ENCODE measurements at places on chromosomes 11 and 22. TPM values are rescaled to one million over a fixed set of nuclear protein-coding genes. Genes with fewer than 3 reads are reported as not detected.

The TRAF6 gene
- 20.4 TPM for total RNA-seq

DNA sequence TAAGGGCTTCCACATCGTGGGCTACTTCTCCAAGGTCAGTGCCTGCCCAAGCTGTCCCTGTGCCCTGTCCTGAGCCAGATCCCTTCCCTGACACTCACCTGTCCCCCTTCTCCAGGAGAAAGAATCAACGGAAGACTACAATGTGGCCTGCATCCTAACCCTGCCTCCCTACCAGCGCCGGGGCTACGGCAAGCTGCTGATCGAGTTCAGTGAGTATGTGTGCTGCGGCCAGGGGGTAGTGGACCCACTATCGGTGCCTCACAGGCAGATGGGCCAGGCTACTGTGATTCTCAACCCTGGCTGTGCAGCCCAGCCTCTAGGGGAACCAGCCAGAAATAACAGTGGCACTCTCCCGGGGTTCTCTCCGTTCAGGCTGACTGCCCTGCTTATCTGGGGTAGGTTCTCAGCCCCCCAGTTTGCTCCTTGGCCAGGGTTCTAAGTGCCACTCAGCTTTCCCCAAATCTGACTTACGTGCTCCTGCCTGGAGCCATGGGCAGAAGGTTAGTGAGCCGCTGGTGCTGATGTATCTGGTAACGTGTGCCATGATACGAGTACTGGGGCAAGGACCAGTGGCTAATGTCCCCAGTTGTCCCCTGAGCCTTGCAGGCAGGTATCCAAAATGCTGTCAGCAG is 3.7 kb downstream of the RNASEH2C start:
- peak overlapping the region; percentile 48 for H3K27ac ChIP-seq
- H3K4me3 ChIP-seq: peak overlapping the region; percentile 61
- H3K4me1 ChIP-seq: peaks cover 6% of the 10 kb centered on the region
- peaks cover 19% of the 10 kb centered on the region for H3K27me3 ChIP-seq
- no peak for DNase-seq
- peaks cover 35% of the 10 kb centered on the region for H3K36me3 ChIP-seq

- no peaks in the 10 kb centered on the region for H3K36me3 ChIP-seq
- no peak overlapping the region for H3K4me3 ChIP-seq
- peaks cover 22% of the 10 kb centered on the region for H3K4me1 ChIP-seq
- H3K27me3 ChIP-seq: peaks cover 1% of the 10 kb centered on the region
Measured at GRCh38 chr11:119624102-119624615, 104.8 kb downstream of the NECTIN1 start.

DNA sequence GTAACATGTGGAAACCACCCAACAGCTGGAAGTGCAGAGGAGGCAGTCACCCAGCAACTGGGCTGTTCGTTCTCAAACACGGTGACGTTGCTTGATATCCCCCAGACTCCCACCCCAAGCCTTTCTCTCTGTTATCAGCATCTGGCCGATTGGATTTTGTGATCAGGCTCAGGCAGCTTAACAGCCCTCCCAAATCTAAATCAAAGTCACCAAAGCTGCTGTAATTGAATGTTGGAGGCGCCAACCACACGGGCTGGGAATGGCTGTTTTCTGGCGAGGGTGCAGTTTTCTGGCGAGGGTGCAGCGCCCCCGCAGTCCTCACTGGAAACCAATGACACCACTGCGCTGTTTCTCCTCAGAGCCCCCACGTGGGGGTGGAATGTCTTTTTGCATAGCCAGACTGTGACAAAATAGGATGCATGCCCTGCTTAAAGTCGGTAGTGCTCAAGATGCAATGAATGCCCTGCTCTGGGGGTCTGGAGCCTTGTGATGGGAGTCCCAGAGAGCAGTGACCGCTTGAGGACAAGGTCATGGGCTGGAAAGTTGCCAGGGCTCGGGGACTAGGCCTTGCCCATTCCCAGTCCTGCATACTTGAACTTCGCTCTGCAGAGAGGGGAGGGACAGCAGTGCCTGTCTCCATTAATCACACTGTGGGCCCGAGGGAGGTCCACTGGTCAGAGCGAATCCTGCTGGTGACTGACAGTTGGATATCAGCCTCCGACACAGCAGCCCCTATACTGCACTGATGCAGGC is 105.3 kb downstream of the MORC2 start:
- H3K4me3 ChIP-seq: no peak overlapping the region
- H3K27ac ChIP-seq: no peak overlapping the region
- H3K36me3 ChIP-seq: no peaks in the 10 kb centered on the region
- no peak for DNase-seq

The MADD gene
- 61.2 TPM for total RNA-seq

GRCh38 chr11:69915501-69916250 is 96.5 kb upstream of the FGF3 start:
- H3K36me3 ChIP-seq: no peaks in the 10 kb centered on the region
- peak; percentile 92 for DNase-seq
- H3K4me3 ChIP-seq: no peak overlapping the region
- H3K27me3 ChIP-seq: peaks cover 9% of the 10 kb centered on the region
- no peak overlapping the region for H3K27ac ChIP-seq

The IL18 gene
- total RNA-seq: 0.90 TPM

The WNT7B gene
- not detected for total RNA-seq

DNA sequence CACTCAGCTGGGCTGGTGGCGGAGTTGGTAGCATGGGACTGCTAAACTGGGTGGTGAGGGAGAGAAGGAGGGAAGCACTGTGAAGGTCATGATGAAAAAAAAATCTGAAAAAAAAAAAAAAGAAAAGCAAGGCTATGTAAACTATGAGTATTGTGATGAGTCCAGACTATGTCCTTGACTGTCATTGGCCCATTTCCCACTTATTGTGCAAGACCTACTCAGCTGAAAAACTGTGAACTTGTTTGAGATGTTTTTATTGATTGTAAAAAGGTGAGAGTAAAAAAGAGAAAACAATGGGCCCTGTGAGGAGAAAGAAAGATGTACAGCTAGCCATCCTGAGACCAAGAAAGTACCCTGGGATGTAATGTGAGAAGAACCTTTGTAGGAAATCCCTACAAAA is 798.4 kb upstream of the TENM4 start:
- H3K4me3 ChIP-seq: no peak overlapping the region
- no peaks in the 10 kb centered on the region for H3K36me3 ChIP-seq
- no peak for DNase-seq
- H3K27me3 ChIP-seq: no peaks in the 10 kb centered on the region

The B4GAT1 gene
- 21.4 TPM for total RNA-seq

The LIF gene
- 0.23 TPM for total RNA-seq

DNA sequence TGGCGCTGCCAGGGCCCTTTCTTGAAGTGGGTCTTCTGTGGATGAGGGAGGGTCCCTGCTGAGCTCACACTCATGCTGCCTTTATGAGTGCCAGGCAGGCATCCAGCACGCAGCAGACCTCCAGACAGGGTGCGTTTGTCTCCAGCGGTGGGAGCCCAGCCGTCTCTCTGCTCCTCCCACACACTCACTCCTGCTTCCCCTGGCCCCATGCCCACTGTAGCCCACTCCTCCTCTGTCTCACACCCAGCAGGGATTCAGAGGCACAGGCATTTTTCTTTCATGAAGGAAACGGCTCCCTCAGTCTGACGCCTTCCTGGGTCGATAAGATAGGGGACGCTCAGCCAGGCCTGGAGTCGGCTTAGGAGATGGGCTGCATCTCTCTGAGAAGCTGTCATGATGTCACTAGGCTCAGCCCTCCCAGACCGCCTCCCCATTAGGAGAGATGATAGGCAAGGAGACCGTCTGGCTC is 183.9 kb upstream of the NCAM1 start:
- H3K36me3 ChIP-seq: peaks cover 3% of the 10 kb centered on the region
- H3K27me3 ChIP-seq: peaks cover 5% of the 10 kb centered on the region
- H3K4me3 ChIP-seq: no peak overlapping the region
- H3K27ac ChIP-seq: no peak overlapping the region

- H3K27me3 ChIP-seq: peaks cover 10% of the 10 kb centered on the region
- no peak for DNase-seq
- H3K4me1 ChIP-seq: peaks cover 5% of the 10 kb centered on the region
- no peak overlapping the region for H3K4me3 ChIP-seq
Measured at GRCh38 chr22:41237036-41237706, 3.6 kb downstream of the CHADL start.

DNA sequence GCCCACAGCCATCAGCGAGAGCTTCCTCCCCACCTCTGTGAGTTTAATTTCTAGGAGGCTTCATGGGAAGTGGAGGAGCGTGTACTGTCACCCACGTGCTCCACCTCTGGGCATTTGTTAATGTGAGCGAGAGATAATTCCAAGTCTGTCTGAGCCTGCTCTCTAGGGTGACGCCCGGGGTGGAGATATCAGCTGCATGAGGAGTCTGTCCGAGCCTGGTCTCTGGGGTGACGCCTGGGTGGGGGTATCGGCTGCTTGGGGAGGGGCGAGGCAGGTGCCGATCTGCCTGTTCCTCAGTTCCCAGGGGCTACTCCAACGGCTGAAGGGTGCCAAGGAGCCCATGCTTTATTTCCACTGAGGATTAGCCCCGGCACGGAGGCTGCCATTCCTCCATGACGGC is 735.0 kb downstream of the BRD1 start:
- no peaks in the 10 kb centered on the region for H3K4me1 ChIP-seq
- no peaks in the 10 kb centered on the region for H3K36me3 ChIP-seq
- no peak overlapping the region for H3K4me3 ChIP-seq
- H3K27me3 ChIP-seq: peaks cover 5% of the 10 kb centered on the region

The MS4A6E gene
- total RNA-seq: not detected

DNA sequence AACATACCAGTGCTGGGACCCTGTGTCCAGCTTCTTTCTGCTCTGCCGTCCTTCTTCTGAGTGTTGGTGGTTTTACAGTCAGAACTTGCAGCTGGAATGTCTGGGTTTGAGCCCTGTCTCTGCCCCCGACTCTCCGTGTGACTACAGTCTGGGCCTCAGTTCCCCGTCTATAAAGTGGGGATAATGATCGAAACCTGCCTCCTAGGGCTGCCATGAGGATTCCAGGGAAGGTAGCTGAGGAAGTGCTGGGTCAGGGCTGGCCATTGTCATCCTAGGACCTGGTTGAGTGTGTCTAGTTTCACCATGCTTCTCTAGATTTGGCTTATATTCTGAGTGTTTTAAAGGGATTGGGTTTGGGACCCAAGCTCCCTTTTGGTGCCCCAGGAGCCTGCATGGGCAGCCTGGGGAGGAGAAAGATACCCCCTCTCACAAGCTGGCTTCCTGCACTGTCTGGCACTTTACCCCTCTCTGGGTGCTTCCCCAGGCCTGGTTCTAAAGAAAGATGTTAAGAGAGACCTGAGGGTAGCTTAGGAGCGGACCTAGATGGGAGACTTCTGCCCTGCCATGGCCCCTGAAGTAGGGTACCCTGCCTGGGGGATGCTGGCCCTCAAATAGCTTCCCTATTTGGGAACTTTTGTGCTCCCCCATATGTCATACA is 49.9 kb downstream of the TSPAN18 start:
- H3K27me3 ChIP-seq: peaks cover 9% of the 10 kb centered on the region
- peaks cover 88% of the 10 kb centered on the region for H3K4me1 ChIP-seq
- no peak overlapping the region for H3K4me3 ChIP-seq

- H3K4me3 ChIP-seq: no peak overlapping the region
- H3K27ac ChIP-seq: no peak overlapping the region
- DNase-seq: no peak
- H3K27me3 ChIP-seq: peaks cover 1% of the 10 kb centered on the region
- no peaks in the 10 kb centered on the region for H3K36me3 ChIP-seq
- no peaks in the 10 kb centered on the region for H3K4me1 ChIP-seq
Measured at GRCh38 chr11:114270531-114271270, 25.5 kb upstream of the NNMT start.

The DLG2 gene
- 5.1 TPM for total RNA-seq

- no peaks in the 10 kb centered on the region for H3K36me3 ChIP-seq
- no peak overlapping the region for H3K27ac ChIP-seq
- H3K4me3 ChIP-seq: no peak overlapping the region
- no peaks in the 10 kb centered on the region for H3K4me1 ChIP-seq
- H3K27me3 ChIP-seq: no peaks in the 10 kb centered on the region
- DNase-seq: no peak
Measured at GRCh38 chr11:58592760-58593472, 14.1 kb downstream of the ZFP91 start.

The BAIAP2L2 gene
- total RNA-seq: 0.77 TPM

The MRPL49 gene
- total RNA-seq: 40.2 TPM

GRCh38 chr11:6191742-6192141 is 7.3 kb upstream of the OR52W1 start:
- no peak for DNase-seq
- H3K36me3 ChIP-seq: no peaks in the 10 kb centered on the region
- H3K27ac ChIP-seq: no peak overlapping the region
- no peak overlapping the region for H3K4me3 ChIP-seq
- H3K4me1 ChIP-seq: no peaks in the 10 kb centered on the region

The SCGB1C1 gene
- not detected for total RNA-seq

GRCh38 chr11:131447277-131447815 is 76.9 kb downstream of the NTM start:
- no peaks in the 10 kb centered on the region for H3K4me1 ChIP-seq
- no peaks in the 10 kb centered on the region for H3K36me3 ChIP-seq
- H3K4me3 ChIP-seq: no peak overlapping the region

DNA sequence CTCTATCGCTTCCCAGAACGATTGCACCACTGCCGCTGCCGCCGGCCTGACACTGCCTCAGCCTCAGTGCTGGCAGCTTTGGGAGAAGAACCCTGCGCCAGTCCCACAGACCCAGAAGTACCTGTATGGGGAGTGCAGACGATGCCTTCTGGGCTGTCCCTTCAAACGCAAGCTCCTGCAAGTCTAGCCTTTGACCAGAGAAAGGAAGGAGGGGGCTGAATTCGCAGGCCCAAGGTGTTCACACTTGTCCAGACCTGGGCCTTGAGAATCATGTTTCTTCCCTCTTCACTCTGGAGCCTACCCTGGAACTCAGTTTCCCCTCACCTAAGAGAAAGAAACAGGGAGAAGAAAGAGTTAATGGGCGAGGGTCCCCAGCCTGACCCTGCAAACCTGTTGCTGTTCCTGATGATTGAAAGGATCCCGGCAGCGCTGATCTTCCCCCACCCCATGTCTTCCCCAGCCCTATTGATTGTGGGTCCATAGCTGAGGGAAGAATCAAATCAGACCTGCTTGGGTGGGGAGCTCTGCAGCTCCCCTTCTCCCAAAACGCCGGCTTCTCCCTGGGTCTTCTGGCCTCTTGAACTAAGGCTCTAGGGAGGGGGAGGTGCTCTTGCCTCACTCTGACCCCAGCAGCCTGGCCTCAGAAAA is 786 bp upstream of the MCAM start:
- peak overlapping the region; percentile 62 for H3K4me3 ChIP-seq
- peaks cover 13% of the 10 kb centered on the region for H3K27me3 ChIP-seq
- no peaks in the 10 kb centered on the region for H3K36me3 ChIP-seq
- H3K27ac ChIP-seq: peak overlapping the region; percentile 18
- no peak for DNase-seq

The NUP50 gene
- 103 TPM for total RNA-seq

GRCh38 chr11:115255006-115255762 is 249.0 kb downstream of the CADM1 start:
- no peaks in the 10 kb centered on the region for H3K36me3 ChIP-seq
- H3K27me3 ChIP-seq: peaks cover 2% of the 10 kb centered on the region
- peak overlapping the region; percentile 19 for H3K27ac ChIP-seq
- no peak overlapping the region for H3K4me3 ChIP-seq
- no peak for DNase-seq
